Activated naive CD4-positive, alpha-beta T cell treated with anti-CD3 and anti-CD28 coated beads for 36 hours (primary cell): ENCODE measurements at places on chromosomes 4 and X.

DNA sequence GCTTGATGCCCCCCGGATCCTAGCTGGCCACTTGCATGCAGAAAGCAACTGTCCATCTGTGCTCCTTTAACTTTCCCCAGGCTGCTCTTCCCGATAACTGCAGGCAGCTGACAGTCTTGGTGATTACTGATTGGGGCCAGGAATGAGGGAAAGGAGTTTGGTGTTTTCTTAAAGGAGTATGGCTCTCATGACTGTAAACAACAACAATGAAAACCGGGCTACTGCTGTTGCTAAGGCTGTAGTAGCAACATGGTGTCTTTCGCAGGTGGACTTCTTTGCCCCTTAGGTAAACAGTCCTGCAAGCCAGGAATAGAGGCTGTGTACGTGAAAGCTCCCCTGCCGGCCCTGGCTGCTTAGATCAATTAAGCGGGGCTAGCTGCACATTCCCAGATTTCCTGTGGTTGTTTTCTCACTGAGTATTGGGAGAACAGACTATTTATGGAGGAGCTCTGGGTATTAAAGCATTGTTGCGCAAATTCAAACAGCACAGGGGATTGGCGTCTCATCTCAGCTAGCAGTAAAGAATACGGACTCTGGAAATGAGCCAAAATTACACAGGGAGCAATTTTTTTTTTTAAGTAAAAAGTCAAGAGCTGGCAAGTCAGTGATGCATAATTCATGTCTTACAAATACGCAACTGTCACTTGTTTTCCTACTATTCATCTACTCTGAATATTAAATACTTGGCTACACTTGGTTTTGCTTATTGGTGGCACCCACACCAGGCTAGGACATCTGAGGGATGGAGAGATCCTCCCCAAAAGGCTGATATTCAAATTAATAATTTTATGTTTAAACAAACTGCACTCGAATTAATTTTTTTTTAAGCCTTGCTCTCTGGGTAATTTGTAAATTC, 61.6 kb upstream of the NAP1L5 start:
- no peaks in the 10 kb centered on the region for H3K4me1 ChIP-seq
- no peaks in the 10 kb centered on the region for H3K27me3 ChIP-seq
- H3K36me3 ChIP-seq, result peaks cover 1% of the 10 kb centered on the region
- no peak overlapping the region for H3K27ac ChIP-seq

DNA sequence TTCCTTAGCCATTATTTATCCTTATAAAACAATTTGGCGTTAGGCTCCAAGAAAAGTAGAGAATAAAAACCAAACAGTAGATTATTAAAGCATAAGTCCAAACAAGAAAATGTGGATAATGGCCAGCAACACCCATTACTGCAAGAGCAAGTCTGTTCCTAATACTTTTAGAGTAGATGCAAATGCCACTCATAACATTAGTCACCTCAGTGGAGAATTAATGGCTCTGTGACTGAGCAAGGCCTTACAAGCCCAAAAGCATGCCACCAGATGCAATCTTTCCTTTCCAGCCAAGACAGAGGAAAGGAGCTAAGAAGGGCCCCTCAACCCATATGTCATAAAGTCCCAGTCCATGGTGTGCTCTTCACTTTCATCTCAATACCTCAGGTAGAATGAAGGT, 373.8 kb downstream of the OPHN1 start:
- no peak overlapping the region for H3K27ac ChIP-seq
- no peaks in the 10 kb centered on the region for H3K36me3 ChIP-seq

GRCh38 chrX:19639056-19639455, 123.7 kb upstream of the MAP3K15 start:
- H3K4me1 ChIP-seq, result peaks cover 37% of the 10 kb centered on the region
- no peak overlapping the region for H3K4me3 ChIP-seq
- peaks cover 13% of the 10 kb centered on the region for H3K36me3 ChIP-seq
- no peak for DNase-seq
- no peak overlapping the region for H3K27ac ChIP-seq

DNA sequence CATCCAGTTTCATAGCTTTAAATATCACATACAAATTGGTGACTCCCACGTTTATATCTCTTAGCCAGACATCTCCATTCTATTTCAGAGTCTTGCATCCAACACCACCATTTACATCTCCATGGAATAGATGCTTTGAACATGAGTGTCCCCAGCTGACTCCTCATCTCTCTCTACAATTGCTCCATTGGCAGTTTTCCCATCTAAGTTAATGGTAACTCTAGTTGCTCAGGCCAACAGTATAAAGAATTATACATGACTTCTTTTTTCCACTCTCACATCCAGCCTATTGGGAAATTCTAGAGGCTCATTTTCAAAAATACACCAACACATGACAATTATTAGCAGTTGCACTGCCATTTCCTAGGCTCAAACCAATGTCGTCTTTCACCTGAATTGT, 388.2 kb downstream of the STIM2 start:
- H3K27me3 ChIP-seq, result no peaks in the 10 kb centered on the region
- no peak for DNase-seq
- H3K4me3 ChIP-seq, result no peak overlapping the region
- no peaks in the 10 kb centered on the region for H3K4me1 ChIP-seq
- H3K36me3 ChIP-seq, result no peaks in the 10 kb centered on the region

DNA sequence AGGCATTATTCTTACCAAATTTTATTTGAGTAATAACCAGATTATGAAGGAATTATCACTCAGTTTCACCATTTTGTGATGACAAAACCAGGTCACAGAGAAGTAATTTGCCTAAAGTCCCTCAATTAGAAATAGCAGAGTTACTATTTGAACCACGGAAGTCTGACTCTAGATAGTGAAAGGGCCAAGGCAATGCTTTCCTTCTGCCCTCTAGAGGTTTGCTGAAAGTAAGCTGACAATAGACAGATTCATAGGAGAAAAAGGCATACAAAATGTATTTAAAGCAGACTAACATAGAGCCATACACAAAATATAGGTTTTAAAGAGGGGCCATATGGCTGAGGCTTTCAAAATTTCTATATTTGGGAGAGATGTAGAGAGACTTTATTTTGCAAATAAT, 43.1 kb downstream of the CXXC4 start:
- no peak for DNase-seq
- no peaks in the 10 kb centered on the region for H3K27me3 ChIP-seq
- H3K4me3 ChIP-seq, result no peak overlapping the region

DNA sequence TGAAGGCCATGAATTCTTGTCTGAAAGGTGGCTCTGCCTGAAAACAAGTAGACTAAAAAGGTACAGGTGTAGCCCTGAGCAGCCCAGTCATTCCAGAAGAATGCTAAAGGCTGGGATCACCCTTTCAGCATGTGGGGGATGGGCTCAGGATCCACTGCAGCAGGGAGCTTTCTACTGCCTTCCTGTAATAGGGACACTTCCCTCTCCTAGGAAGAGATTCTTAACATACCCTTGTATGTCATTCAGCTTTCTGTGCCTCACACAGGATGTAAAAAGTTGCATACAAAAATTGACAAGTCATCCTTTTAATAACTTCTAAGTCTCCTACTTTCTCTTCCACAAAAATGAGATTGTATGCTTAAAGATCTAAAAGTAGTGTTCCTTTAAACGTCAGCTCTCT, 123.3 kb downstream of the ZNF518B start:
- no peak for DNase-seq
- no peak overlapping the region for H3K27ac ChIP-seq
- no peaks in the 10 kb centered on the region for H3K4me1 ChIP-seq
- H3K27me3 ChIP-seq, result peaks cover 13% of the 10 kb centered on the region

DNA sequence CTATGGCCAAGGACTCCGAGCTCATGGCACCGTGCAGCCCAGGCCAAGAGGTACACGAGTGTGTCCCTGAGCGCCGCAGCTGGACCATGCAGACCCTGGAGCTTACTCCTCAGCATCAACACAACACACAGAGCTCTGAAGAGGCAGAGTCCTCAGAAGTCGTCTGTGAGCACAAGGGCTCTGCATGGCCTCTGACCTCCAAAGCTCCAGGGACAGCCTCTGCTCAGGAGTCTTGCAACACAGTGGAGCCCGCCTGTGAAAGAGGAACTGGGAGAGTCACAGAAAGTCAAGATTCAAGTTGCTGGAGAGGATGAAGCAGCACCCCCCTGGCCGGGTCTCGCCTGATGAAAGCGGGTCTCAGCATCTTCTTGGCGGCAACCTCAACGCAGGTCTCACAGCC, 2.9 kb downstream of the LRPAP1 start:
- H3K27ac ChIP-seq, result no peak overlapping the region
- no peak for DNase-seq
- no peaks in the 10 kb centered on the region for H3K27me3 ChIP-seq
- peaks cover 35% of the 10 kb centered on the region for H3K4me1 ChIP-seq

- H3K4me1 ChIP-seq, result no peaks in the 10 kb centered on the region
- H3K4me3 ChIP-seq, result no peak overlapping the region
Measured at GRCh38 chr4:144734522-144734921, 88.6 kb downstream of the HHIP start.

DNA sequence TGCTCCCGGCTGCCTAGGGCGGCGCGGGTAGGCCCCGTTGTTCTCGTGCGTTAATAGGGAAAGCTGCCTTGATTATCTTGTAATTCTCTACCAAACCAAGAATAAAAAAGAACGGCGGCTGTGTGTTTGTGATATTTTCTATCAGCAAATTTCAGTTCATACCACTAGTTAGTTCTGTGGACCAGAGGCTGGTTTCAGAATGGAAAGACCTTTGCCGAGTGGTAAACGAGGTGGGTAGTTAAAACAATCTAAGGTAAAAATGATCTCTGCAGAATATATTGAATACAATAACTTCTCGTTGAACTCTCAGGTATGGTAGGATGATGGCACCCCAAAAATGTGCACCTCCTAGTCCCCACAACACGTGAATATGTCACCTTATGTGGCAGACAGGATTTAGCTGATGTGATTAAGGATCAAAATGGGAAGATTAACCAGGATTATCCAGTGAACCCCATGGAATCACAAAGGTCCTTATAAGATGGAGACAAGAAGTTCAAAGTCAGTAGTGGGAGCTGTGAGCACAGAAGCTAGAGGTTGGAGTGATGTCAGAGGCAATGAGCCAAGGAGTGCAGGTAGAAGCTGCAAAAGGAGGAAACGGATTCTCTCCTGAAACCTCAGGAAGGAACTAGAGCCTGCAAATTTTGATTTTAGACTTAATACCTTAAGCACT, 574 bp upstream of the CFAP97 start:
- H3K4me3 ChIP-seq, result peak overlapping the region; percentile 96
- peaks cover 36% of the 10 kb centered on the region for H3K4me1 ChIP-seq

DNA sequence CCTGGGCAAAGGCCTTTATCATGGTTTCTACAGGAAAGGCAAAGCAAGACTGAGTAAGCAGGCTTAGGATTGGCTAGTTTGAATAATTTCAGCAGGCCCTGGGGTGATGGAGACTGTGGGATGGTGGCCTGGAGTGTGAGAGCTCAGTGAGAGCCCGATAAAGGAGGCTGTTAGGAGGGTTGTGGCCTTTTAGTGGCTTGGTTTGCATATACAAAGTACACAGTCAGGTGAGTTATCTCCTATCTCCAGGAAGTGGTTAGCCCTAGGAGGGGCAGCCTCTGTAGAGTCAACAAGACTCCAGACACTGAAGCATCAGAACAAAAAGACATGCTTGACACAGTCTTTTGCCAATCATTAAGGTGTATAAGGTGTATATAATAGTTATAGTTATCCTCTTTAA, 157.2 kb downstream of the CFAP299 start:
- peaks cover 46% of the 10 kb centered on the region for H3K4me1 ChIP-seq
- peak overlapping the region; percentile 57 for H3K27ac ChIP-seq
- no peak overlapping the region for H3K4me3 ChIP-seq

GRCh38 chr4:115323106-115323707, 209.8 kb upstream of the NDST4 start:
- H3K4me3 ChIP-seq, result no peak overlapping the region
- no peaks in the 10 kb centered on the region for H3K4me1 ChIP-seq
- no peak overlapping the region for H3K27ac ChIP-seq
- no peaks in the 10 kb centered on the region for H3K36me3 ChIP-seq
- no peak for DNase-seq

GRCh38 chrX:85977218-85977617, 70.1 kb downstream of the CHM start:
- H3K36me3 ChIP-seq, result peaks cover 24% of the 10 kb centered on the region
- no peaks in the 10 kb centered on the region for H3K4me1 ChIP-seq
- H3K27me3 ChIP-seq, result no peaks in the 10 kb centered on the region
- H3K27ac ChIP-seq, result no peak overlapping the region
- H3K4me3 ChIP-seq, result no peak overlapping the region
- DNase-seq, result no peak
